ENCODE measurements at places on chromosomes 2 and 18.
A peak's percentile ranks its signal among the peaks of the same experiment; 100 is the strongest.

GRCh38 chr2:130814931-130815680 lies 21.6 kb upstream of the ARHGEF4 start:
- no peaks in the 10 kb centered on the region for H3K27me3 ChIP-seq
- no peaks in the 10 kb centered on the region for H3K36me3 ChIP-seq
- no peak for DNase-seq
- H3K27ac ChIP-seq = no peak overlapping the region
- H3K4me3 ChIP-seq = no peak overlapping the region
- peaks cover 10% of the 10 kb centered on the region for H3K4me1 ChIP-seq

- H3K4me1 ChIP-seq = no peaks in the 10 kb centered on the region
- H3K4me3 ChIP-seq = no peak overlapping the region
- peaks cover 9% of the 10 kb centered on the region for H3K36me3 ChIP-seq
- H3K27me3 ChIP-seq = no peaks in the 10 kb centered on the region
These were observed 41.7 kb downstream of the RAB3GAP1 start for GRCh38 chr2:135093670-135094330.

- no peak overlapping the region for H3K27ac ChIP-seq
- H3K4me1 ChIP-seq = no peaks in the 10 kb centered on the region
- no peak overlapping the region for H3K4me3 ChIP-seq
- no peaks in the 10 kb centered on the region for H3K27me3 ChIP-seq
- H3K36me3 ChIP-seq = no peaks in the 10 kb centered on the region
These were observed 53.3 kb downstream of the HIBCH start for GRCh38 chr2:190266314-190266713.

DNA sequence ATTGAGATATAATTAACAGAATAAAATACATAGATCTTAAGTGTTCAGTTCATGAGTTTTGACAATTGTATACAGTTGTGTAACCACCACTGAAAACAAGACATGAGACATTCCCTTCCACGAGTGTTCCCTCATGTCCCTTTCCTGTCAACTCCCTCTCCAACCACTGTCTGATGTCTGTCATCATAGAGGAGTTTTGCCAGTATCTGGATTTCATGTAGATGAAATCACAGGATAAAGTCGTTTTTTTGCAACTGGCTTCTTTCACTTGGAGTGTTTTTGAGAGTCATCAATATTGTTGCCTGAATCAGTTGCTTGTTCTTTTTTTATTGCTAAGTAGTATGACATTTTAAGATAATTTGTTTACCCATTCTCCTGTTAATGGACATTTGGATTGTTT lies 52.7 kb downstream of the RBMS1 start:
- no peaks in the 10 kb centered on the region for H3K36me3 ChIP-seq
- no peak overlapping the region for H3K27ac ChIP-seq
- H3K4me1 ChIP-seq = no peaks in the 10 kb centered on the region
- no peak for DNase-seq

- no peaks in the 10 kb centered on the region for H3K4me1 ChIP-seq
- H3K27me3 ChIP-seq = no peaks in the 10 kb centered on the region
- peaks cover 4% of the 10 kb centered on the region for H3K36me3 ChIP-seq
- H3K27ac ChIP-seq = no peak overlapping the region
- no peak for DNase-seq
These were observed 65.4 kb downstream of the TRIP12 start for GRCh38 chr2:229856413-229856812.

- H3K4me1 ChIP-seq = peaks cover 37% of the 10 kb centered on the region
- no peaks in the 10 kb centered on the region for H3K36me3 ChIP-seq
- no peak overlapping the region for H3K27ac ChIP-seq
- H3K4me3 ChIP-seq = no peak overlapping the region
- no peaks in the 10 kb centered on the region for H3K27me3 ChIP-seq
These were observed 69.2 kb downstream of the EDAR start for GRCh38 chr2:108919571-108920373.

GRCh38 chr18:35376393-35376741 lies 770 bp downstream of the ZNF396 start:
- no peaks in the 10 kb centered on the region for H3K4me1 ChIP-seq
- H3K27ac ChIP-seq = no peak overlapping the region
- peak overlapping the region; percentile 84 for H3K4me3 ChIP-seq
- peak; percentile 45 for DNase-seq

- no peak for DNase-seq
- no peaks in the 10 kb centered on the region for H3K36me3 ChIP-seq
- H3K27ac ChIP-seq = no peak overlapping the region
These were observed 179.8 kb downstream of the LTBP1 start for GRCh38 chr2:33126552-33126951.

GRCh38 chr2:240946654-240947053 lies 40.5 kb downstream of the CROCC2 start:
- no peak for DNase-seq
- H3K4me3 ChIP-seq = no peak overlapping the region

GRCh38 chr2:36568516-36569246 lies 29.3 kb downstream of the FEZ2 start:
- DNase-seq = no peak
- no peak overlapping the region for H3K4me3 ChIP-seq
- no peaks in the 10 kb centered on the region for H3K4me1 ChIP-seq
- H3K36me3 ChIP-seq = no peaks in the 10 kb centered on the region
- H3K27me3 ChIP-seq = no peaks in the 10 kb centered on the region

DNA sequence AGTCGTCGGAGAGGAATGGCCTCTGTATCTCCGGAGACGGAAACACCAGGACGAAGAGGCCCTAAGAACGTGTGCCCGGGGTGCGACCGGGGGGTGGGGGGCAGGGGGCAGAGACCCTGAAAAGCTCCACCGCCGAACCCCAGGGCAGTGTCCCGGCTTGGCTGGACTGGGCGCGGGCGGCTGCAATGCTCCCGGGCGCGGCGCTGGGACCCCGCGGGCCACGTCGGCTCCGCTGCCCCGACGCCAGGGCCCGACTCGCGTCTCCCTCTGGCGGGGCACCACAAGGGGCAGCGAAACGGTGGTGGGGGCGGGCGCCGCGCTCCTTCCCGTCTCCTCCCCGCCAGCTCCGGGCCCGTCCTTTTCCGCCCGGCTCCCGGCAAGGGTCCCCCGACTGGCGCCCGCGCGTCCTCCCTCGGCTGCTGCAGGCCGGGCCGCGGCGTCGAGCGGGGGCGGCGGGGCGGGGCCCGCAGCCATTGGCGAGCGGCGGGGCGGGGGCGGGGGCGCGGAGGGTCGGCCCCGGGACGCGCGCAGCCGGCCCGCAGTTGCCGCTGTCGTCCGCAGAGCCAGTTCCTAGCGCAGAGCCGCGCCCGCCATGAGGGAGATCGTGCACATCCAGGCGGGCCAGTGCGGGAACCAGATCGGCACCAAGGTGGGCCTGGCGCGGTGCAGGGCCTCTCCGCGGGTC lies at the start of gene TUBB6:
Gene TUBB6, plus strand, starts transcription at position 541 of the 685 bp plus-strand sequence. Its CDS starts 52 bp downstream, at position 593.
- H3K36me3 ChIP-seq = peaks cover 21% of the 10 kb centered on the region
- peaks cover 15% of the 10 kb centered on the region for H3K4me1 ChIP-seq
- no peak within 1 kb of the TSS for H3K27ac ChIP-seq
- H3K4me3 ChIP-seq = peak within 1 kb of the TSS; percentile 82

GRCh38 chr2:74742471-74742870 lies 88.4 kb downstream of the SEMA4F start:
- peaks cover 29% of the 10 kb centered on the region for H3K4me1 ChIP-seq
- no peak overlapping the region for H3K27ac ChIP-seq

DNA sequence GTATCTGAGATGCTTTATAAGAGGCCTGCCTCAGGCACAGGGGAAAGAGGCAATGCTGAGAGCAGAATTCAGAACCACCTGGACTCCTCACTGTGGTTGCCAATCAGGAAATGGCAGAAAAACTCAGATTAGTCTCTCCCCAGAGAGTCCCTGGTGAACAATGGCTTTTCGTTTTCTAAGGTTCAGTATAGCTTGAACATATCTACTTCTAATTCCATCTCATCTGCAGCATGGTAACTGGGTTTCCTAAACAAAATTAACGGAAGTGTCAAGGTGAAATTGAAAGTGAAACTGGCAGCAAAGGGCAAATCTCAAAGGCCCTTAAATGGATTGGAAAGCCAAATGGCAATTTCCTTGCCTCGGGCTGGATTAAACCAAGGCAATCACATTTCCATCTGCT lies 480.2 kb upstream of the ACVR2A start:
- H3K4me1 ChIP-seq = peaks cover 12% of the 10 kb centered on the region
- H3K27ac ChIP-seq = no peak overlapping the region
- DNase-seq = no peak

- H3K4me1 ChIP-seq = peaks cover 9% of the 10 kb centered on the region
- DNase-seq = peak; percentile 20
- H3K4me3 ChIP-seq = peak overlapping the region; percentile 69
- H3K27me3 ChIP-seq = no peaks in the 10 kb centered on the region
These were observed 570 bp downstream of the SCRN3 start for GRCh38 chr2:174395969-174396630.

DNA sequence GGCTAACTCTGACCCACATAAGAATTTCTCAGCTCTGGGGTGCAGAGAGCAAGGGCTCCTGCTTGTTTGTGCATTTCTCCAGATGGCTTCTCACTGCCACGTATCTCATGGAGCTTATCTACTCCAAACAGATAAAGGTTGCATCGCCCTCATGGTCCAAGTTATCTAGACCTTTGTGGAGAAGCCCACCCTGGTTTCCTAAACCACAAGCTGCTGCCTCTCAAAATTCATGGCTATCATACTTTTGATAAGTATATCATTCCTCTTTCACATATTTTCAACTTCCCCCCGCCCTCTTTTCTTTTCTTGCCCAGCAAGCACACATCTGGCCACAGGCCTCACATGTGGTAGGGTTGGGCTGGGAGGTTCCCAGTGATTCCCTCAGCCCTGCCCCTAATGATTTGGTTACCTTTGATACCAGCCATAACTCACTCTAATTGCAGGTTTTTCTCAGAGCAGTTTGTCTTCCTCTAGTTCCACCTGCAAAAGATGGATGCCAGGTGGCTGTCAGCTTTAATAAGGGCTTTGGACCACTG lies 146.0 kb downstream of the RHBDD1 start:
- H3K4me1 ChIP-seq = peaks cover 8% of the 10 kb centered on the region
- no peaks in the 10 kb centered on the region for H3K27me3 ChIP-seq
- no peak for DNase-seq
- H3K36me3 ChIP-seq = no peaks in the 10 kb centered on the region

DNA sequence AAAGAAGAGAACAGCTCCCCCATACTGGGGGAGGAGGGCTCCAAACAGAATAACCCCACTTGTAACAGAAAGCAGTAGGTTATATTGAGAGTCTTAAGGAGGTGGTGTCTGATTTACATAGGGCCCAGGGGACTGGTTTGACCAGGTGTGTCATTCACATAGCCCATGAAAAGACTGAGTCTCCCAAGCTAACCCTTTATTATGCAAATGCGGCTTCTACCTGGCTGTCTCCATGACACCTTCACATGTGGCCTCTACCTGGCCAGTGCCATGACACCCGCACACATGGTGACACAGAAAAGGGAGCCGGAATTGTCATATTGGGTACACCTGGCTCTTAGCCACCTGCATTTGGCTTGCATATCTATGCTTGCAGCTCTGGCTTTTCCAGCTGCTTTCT lies 1057.2 kb upstream of the PIK3C3 start:
- H3K27ac ChIP-seq = no peak overlapping the region
- no peaks in the 10 kb centered on the region for H3K36me3 ChIP-seq
- peaks cover 14% of the 10 kb centered on the region for H3K4me1 ChIP-seq
- no peak for DNase-seq
- no peak overlapping the region for H3K4me3 ChIP-seq
- no peaks in the 10 kb centered on the region for H3K27me3 ChIP-seq

GRCh38 chr2:237909801-237910475 lies 50.5 kb downstream of the RAMP1 start:
- no peaks in the 10 kb centered on the region for H3K36me3 ChIP-seq
- no peaks in the 10 kb centered on the region for H3K4me1 ChIP-seq
- DNase-seq = no peak
- H3K4me3 ChIP-seq = no peak overlapping the region
- H3K27ac ChIP-seq = no peak overlapping the region

GRCh38 chr2:20469595-20469994 lies 22.7 kb downstream of the RHOB start:
- no peak overlapping the region for H3K4me3 ChIP-seq
- no peaks in the 10 kb centered on the region for H3K27me3 ChIP-seq
- H3K36me3 ChIP-seq = no peaks in the 10 kb centered on the region
- H3K4me1 ChIP-seq = peaks cover 11% of the 10 kb centered on the region

- peak overlapping the region; percentile 33 for H3K27ac ChIP-seq
- no peaks in the 10 kb centered on the region for H3K27me3 ChIP-seq
These were observed 110.2 kb downstream of the FIGN start for GRCh38 chr2:163625632-163626031.

GRCh38 chr18:79401494-79402208 lies 5.9 kb downstream of the NFATC1 start:
- H3K4me3 ChIP-seq = no peak overlapping the region
- peaks cover 12% of the 10 kb centered on the region for H3K4me1 ChIP-seq
- H3K36me3 ChIP-seq = no peaks in the 10 kb centered on the region
- peaks cover 38% of the 10 kb centered on the region for H3K27me3 ChIP-seq

DNA sequence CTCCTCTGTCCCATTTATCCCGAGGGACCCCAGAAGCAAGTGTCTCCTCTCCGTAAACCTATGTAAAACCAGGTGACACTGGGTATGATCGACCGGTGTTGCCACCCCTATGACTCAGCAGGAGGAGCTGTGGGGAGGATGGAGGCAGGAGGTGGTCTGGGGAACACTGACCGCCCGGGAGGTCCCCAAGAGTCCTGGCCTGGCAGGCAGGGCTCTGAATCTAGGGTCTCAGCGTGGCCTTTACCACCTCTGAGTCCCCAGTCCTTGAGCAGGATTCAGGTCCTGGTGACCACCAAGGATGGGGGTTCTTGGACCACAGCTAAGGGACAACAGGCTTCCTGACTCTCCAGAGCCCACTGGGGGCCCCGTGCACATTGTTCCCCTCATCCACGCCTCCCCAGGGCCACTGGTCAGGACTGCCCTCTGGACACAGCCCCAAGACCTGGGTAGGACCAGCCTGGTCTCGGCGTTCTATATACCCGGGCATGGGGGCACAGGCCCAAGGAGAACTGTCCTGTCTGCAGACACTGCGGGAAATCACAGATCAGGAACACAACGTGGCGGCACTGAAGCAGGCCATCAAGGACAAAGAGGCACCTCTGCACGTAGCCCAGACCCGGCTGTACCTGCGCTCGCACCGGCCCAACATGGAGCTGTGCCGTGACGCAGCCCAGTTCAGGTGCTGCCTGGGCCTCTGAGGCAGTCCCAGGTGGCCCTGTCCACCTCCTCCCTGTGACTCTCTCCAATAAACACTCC lies 4.0 kb downstream of the TEKT4 start:
- H3K4me1 ChIP-seq = no peaks in the 10 kb centered on the region
- no peaks in the 10 kb centered on the region for H3K27me3 ChIP-seq
- no peak overlapping the region for H3K27ac ChIP-seq
- DNase-seq = no peak
- no peak overlapping the region for H3K4me3 ChIP-seq
